Cardiac septum (tissue), 1 donor: ENCODE measurements at places on chromosomes 11 and 22. TPM values are rescaled to one million over a fixed set of nuclear protein-coding genes. Genes with fewer than 3 reads are reported as not detected.

The KIF18A gene
- 0.27 TPM for total RNA-seq

The OVOL1 gene
- not detected for total RNA-seq

The GRAP2 gene
- total RNA-seq: 1.2 TPM

DNA sequence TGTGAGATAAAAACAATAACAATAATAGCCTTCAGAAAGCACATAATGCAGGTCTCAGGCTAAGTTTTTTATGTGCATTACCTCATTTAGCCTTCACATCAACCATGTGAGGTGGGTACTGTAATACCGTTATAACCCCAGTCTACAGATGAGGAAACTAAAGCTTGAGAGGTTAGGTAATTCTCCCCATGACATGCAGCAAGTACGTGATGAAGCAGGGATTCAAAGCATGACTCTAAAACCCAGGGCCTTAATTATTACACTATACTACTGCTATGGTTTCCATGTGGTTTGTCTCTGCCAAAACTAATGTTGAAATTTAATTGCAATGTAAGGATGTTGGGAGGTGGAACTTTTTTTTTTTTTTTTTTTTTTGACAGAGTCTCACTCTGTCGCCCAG is 37.7 kb upstream of the FDX1 start:
- no peak for DNase-seq

DNA sequence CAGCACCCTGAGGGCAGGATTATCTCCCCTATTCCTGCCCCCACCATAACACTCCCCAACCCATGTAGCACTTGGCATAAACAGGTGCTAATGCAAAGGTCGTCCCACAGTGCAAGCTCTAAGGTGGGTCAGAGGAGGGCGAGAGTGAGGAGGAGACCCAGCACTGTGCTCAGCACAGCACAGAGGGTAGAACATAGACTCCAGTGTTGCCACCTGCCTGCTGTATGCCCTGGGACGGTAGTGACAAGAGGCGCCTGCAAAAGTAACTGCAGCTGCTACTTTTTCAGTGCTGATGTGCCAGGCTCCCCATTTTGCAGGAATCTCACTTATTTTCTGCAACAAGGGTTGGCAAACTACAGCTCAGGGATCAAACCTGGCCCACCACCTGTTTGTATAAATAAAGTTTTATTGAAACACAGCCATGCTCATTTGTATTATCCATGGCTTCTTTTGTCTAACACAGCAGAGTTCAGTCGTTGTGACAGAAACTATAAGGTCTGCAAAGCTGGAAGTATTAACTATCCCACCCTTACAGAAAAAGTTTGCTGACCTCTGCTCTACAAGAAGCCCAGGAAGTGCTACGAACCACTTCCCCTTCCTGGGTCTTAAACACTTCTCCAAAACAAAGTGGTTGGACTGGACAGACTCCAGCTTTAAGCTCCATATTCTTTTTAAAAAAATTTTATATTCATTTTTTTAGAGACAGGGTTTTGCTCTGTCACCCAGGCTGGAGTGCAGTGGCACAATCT is 16.9 kb upstream of the CDC42BPG start:
- DNase-seq: no peak

- no peak for DNase-seq
These were observed 246.5 kb upstream of the DDI1 start for GRCh38 chr11:103789952-103790351.

- DNase-seq: no peak
These were observed 12.7 kb downstream of the CTR9 start for GRCh38 chr11:10763766-10764165.

DNA sequence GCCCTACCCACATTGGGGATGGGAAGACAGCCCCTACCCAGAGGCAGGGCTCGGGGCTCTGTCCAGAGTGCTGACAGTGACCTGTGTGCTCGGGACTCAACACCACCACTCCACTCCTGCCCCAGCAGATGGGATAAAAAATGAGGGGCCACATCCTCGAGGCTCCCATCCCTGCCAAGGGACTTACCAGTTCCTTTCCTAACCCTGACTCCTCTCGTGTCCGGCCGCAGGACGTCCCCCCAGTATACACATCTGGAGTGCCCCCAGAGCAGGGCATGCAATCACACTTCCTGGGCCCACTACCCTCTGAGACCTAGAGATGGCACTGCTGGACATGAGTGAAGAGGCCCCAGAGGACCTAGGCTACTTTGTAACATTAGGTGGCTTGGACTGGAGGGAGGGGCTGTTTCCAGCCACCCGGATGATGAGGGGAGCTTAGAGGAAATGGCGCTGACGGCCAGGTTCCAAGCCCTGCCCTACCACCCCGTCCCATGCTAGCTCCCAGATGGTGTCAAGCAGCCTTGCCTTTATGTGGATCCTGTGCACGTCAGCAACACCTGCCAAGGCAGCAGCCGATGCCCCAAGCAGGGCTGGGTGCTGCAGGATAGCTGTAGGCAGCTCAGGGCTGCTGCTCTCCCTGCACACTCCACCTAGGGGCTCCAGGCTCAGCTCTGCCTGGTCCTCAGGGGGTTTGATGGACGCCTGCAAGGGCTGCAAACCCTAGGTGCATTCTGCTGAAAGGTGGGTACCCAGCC is 86.6 kb downstream of the DGCR2 start:
- DNase-seq: no peak

The AQP11 gene
- total RNA-seq: 0.54 TPM

The ART1 gene
- 1.3 TPM for total RNA-seq

The MMP3 gene
- total RNA-seq: not detected

The ALG8 gene
- total RNA-seq: 15.4 TPM

The MIEF1 gene
- total RNA-seq: 19.4 TPM

DNA sequence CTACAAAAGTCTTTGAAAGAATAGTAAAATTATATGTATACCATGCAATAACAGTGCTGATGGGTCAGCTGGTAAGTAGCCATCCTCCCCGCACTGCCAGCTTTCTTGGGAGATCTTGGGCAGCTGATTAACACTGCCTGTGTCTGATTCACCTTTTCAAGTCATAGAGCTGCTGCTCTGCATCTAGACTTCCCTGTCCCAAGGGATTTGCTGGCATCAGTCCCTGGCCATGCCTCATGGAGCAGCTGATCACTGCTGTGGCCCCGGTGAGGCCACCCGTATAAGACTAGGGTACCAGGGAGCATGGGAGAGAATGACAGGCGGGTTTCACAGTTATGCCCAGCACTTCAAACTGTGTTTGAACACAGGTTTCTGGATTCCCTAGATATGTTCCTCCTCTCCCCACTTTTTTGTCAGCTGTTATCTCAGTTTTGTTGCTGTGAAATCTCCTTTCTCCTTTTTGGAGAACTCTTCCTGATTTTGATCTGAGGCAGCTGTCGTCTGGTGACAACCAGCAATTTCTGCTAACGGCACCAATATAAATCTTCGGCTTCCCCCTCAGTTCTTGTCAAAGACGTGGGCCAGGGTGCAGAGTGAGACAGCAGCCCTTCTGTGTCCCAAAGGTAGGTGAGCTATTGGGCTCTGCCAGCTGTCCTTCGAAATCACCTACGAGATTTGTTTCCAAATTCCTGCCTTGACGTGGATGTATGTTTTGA is 438.9 kb downstream of the NTM start:
- no peak for DNase-seq

The CADM1 gene
- total RNA-seq: 36.0 TPM

The LRRC56 gene
- 0.38 TPM for total RNA-seq

The MYH9 gene
- 282 TPM for total RNA-seq

- no peak for DNase-seq
These were observed 7.5 kb upstream of the SLC15A3 start for GRCh38 chr11:60959431-60959830.

- DNase-seq: no peak
These were observed 12.1 kb downstream of the CCDC81 start for GRCh38 chr11:86386746-86387145.

DNA sequence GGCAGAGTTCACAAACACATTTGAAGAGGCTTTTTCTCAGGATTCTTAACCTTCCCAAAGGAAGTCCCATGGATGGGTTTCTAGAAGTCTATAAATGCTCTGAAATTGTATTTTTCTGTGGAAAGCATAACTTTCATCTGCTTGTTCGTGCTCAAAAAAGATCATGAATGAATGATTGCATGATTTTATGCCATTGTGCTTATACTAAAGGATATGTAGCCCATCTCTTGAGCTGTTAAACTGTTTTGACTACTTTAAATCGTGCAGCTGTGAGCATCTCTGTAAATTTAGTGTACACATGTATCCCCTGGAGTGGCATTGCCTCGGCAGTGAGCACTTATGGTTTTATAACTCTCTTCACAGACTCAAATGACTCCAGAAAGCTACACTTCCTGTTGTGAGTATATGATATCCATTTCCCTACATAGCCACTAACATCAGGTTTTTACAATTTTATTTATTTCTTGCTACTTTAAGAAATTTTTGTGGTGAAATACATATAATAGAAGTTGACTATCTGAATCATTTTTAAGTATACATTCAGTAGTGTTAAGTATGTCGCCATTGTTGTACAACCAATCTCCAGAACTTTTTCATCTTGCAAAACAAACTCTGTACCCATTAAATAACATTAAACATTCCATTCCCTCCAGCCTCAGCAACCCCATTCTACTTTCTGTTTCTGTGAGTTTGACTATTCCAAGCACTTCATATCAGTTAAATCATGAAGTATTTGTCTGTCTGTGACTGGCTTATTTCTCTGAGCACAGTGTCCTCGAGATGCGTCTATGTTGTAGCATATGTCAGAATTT is 8.0 kb downstream of the NEAT1 start:
- no peak for DNase-seq

DNA sequence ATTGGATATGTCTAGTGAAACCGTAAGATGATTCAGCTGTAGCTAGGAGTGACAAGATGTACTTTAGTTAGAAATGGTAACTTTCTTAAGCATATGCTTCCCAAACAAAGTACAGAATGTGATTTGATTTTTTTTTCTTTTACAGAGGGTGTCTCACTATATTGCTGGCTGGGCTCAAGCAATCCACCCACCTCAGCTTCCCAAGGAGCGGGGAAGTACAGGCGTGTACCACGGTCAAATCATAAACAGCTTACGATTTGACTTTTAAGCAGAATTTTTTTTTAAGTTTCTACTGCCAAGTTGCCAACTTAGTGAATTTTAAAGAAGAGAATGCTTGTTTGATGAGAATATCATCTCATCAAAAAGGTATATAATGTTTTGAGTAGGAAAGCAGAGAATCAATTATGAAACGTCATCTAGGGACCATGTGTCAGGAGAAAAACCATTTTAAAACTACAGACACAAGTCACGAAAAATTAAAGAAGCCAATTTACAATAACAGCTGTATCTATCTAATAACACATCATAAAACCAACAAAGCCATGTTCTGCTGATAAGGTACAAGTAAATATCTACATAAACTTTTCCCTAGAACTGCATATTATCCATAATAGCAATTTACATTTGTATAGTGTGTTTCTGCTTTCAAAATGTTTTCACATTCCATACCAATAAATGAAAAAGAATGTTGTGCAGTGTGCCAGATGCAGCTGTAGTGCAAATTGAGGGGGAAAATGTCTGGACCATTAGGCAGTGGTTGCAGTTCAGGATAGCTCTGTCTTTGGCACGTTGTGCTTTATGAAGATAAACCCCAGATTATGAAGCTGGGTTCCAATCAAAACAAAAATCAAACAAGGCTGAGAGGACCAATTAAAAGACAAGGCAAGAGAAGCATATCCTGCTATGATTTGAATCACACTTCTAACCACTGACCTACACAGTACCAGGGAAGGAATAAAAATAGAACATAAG is 33.7 kb upstream of the USP47 start:
- no peak for DNase-seq

The PTPRJ gene
- total RNA-seq: 11.0 TPM

DNA sequence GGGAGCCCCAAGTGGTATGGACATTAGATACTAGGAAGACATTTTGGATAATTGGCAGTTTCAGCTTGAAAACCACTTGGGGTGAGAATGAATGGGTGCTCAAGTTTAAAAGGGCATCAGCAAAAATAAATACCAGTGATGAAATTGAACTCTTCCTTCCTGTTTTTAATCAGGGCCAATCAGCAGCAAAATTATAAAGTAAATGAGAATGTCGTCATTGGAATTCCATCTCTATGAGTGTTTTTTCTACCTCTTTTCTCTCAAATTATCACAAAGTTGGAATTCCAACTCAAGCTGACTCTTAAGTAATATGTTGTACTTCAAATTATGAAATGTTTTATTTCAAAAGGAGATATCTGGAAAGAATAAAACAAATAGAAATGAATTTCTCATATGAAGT is 730.6 kb downstream of the METTL15 start:
- no peak for DNase-seq

The PGA5 gene
- total RNA-seq: not detected
